AG09319 (cell line): ENCODE measurements at places on chromosomes 12 and 14.
A peak's percentile ranks its signal among the peaks of the same experiment; 100 is the strongest.

GRCh38 chr14:51821822-51822221 is 38.6 kb upstream of the GNG2 start:
- peak; percentile 27 for DNase-seq

GRCh38 chr12:58163021-58163420 is 221.7 kb downstream of the ATP23 start:
- no peak for DNase-seq

DNA sequence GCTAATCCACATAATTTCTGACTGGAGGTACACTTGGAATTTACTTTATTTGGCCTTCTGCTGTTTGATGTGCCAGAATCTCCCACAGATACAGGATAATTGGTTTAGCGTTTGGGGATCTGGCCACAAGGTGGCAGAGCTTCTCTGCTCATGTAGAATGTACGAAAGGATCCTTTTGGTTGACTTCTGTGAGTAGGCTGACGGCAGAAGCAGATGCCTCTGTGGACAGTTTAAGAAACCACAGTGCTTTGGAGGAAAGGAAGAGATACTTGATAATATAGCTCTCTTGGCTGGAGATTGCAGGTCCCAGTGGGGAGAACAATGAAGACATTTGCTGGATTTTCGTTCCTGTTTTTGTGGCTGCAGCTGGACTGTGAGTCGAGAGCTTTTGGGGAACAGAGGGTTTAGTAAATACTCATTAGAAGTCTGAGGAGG is 75.3 kb upstream of the OR4E1 start:
- DNase-seq = no peak

- no peak for DNase-seq
Observed at GRCh38 chr12:12874029-12874428, 17.3 kb upstream of the GPRC5A start.

DNA sequence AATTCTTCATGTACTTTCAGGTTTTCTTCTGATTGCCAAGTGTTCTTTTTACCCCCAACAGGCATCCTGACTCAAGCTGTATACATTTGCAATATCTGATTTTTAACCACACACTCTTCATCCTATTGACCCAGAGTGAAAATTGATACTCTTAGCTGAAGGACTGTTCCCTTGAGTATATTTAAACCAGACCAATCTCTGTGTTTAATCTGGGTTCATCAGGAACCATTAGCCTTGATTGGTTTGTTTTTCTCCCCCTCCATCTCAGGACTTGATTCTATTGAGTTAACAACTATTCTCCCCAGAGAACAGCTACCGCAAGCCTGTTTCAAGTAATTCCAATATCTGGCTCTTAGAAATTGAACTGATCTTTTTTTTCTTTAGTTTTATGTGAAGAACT is 222.3 kb upstream of the NOVA1 start:
- peak; percentile 8 for DNase-seq

GRCh38 chr12:90611891-90612290 is 343.1 kb downstream of the CCER1 start:
- DNase-seq = no peak
